ENCODE measurements at places on chromosomes 16 and 17.

DNA sequence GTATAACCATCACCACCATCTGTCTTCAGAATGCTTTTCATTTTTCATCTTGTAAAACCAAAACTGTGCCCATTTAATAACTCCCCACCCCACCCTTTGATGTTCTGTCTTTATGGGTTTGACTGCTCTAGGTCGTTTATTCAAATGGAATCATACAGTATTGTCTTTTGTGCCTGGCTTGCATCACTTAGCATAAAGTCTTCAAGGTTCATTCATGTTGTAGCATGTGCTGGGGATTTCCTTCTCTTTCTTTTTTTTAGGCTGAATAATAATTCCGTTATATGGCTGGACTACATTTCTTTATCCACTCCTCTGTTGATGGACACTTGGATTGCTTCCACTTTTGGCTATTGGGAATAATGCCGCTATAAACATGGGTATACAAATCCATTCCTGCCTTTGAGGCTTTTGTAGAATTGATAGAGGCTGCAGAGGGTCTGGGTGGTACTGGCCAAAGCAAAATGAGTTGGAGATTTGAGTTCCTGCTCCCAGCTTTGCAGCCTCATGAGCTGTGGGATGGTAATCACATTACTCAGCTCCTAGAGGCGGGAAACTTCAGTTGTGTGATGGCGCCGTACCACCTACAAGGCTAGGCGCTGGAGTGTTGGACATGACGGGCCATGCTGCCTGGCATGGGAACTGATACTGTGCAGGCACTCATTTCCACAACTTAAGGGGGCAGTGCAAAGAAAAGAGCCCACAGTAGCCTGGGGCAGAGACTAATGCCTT is 64.8 kb downstream of the CLEC16A start:
- no peak for DNase-seq

DNA sequence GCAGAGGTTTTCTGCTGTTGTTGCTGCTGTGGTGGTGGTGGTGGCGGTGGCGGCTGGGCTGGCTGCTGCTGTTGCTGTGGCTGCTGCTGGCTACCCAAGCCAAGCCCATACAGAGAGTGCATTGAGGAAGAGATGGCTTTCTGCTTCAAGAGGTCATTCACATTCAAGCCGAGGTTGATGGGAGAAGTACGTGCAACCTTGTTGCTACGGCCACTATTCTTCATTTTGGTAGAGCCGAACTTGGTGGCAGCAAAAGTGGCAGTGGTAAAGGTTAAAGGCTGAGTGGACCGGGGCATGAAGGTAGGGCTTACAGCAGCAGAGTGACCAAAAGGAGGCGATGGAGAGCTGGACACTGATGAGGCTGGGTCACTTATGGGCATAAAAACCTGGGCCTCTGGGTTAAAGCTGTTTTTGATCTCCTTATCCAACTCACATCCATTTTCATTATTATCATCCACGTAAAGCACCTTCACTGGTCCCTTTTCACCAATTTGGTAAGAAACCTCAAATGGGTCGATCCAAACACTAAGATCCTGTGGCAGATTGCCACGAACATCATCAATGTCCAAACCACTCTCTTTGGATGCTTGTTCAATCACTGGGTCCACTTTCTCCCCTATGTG is 2.8 kb downstream of the TOB1 start:
- peak; percentile 33 for DNase-seq

DNA sequence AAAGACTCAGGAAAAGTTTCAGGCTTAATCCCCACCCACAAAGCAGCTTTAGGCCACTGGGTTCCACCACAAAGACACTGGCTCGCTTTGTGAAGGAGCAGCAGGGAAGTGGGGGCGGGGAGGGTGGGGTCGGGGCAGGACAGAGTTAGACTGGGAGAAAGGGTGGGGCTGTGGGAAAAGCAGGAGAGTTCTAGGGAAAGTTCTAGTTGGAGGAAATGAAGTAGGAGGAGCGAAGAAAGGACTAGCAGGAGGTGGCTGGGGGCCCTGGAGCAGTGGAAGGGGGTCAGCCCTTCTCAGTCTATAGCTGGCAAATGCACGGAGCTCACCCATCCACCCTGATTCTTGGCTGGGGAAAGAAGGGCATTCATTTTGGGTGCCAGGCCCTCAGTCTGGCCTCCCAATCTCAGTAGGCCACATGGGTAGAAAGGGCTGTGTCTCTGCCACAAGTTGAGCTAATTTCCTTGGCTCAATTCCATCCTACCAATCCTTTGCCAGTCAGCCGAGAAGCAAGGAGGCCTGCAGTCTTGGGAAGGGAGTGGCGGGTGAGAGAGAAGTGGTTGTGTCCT is 4.6 kb downstream of the INPP5K start:
- DNase-seq = no peak

DNA sequence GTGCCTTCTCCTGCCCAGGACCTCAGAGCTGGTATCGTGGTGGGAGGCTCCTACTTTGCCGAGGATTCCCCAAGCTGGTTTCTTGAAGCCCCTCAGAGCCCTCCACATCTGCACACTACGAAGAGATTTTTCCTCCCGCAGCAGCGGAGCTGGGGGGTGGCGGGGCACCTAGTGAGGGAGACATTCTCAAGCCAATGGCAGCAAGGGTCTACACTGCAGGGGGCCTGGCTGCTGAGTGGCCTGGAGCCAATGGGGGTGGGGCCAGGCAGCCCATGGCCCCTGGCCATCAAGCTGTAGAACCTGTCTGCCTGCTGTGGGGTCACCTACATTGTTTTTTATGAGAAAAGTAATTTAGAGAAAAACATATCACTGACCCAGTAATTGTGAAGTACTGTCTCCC is 5.0 kb downstream of the SLC26A11 start:
- no peak for DNase-seq

- DNase-seq = no peak
These were observed 3.1 kb upstream of the SKAP1 start for GRCh38 chr17:48432820-48433775.

- no peak for DNase-seq
These were observed 3.8 kb downstream of the CRYM start for GRCh38 chr16:21274172-21274726.

- no peak for DNase-seq
These were observed 6.7 kb downstream of the NUPR1 start for GRCh38 chr16:28531777-28532744.

GRCh38 chr16:28504707-28505404 is 1.8 kb downstream of the IL27 start:
- DNase-seq = no peak

DNA sequence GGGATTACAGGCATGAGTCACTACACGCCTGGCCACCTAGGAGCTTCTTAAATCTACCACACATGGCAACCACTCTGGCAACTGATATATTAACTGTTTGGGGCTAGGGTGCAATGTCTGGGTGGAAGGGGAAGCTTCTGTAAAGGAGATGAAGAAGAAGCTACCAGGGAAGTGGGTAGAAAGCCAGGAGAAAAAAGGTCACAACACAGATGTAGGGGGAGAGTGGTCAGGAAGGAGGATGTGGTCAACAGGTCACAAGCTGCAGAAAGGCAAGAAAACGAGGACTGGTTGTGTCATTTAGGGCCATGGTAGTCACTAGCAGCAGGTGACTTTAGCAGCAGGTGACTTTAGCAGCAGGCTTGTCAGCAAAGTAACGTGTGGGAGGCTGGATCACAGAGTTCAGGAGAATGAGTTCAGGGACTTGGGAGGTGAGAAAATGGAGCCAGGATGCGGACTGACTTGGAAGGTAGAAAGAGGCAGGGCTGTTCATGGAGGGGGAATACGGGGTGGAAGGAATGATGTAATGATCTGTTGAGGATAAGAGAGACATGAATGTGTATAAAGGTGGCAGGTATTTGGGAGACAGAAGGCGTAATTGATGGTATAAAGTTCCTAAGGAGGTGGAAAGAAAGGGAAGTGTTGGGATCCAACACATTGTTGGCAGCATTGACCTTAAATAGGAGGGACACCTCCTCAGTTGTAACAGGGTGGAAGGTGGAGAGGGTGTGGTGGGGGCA is 16.3 kb upstream of the WFIKKN2 start:
- DNase-seq = no peak

DNA sequence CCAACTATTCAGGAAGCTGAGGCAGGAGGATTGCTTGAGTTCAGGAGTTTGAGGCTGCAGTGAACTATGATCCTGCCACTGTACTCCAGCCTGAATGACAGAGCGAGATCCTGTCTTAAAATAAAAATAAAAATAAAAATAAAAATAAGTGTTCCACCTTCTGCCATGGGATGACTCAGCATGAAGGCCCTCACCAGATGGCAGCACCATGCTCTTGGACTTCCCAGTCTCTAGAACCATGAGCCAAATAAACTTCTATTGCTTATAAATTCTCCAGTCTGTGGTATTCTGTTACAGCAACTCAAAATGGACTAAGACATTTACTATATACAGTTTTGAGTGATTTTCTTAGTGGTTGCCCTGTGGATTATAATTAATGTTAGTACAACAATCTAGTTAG is 7.9 kb upstream of the SLC38A7 start:
- DNase-seq = no peak

DNA sequence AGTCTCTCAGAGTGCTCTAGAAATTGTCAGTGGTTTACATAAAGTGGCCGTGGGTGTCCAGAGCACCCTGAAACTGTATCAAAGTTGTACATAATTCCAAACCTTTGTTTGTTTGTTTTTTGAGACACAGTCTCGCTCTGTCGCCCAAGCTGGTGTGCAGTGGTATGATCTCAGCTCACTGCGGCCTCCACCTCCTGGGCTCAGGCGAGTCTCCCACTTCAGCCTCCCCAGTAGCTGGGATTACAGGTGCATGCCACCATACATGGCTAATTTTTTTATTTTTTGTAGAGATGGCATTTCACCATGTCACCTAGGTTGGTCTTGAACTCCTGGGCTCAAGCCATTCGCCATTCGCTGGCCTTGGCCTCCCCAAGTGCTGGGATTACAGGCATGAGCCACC is 24.3 kb upstream of the ADGRG1 start:
- no peak for DNase-seq

GRCh38 chr17:39952680-39953470 is 9.9 kb upstream of the GSDMA start:
- peak; percentile 85 for DNase-seq

DNA sequence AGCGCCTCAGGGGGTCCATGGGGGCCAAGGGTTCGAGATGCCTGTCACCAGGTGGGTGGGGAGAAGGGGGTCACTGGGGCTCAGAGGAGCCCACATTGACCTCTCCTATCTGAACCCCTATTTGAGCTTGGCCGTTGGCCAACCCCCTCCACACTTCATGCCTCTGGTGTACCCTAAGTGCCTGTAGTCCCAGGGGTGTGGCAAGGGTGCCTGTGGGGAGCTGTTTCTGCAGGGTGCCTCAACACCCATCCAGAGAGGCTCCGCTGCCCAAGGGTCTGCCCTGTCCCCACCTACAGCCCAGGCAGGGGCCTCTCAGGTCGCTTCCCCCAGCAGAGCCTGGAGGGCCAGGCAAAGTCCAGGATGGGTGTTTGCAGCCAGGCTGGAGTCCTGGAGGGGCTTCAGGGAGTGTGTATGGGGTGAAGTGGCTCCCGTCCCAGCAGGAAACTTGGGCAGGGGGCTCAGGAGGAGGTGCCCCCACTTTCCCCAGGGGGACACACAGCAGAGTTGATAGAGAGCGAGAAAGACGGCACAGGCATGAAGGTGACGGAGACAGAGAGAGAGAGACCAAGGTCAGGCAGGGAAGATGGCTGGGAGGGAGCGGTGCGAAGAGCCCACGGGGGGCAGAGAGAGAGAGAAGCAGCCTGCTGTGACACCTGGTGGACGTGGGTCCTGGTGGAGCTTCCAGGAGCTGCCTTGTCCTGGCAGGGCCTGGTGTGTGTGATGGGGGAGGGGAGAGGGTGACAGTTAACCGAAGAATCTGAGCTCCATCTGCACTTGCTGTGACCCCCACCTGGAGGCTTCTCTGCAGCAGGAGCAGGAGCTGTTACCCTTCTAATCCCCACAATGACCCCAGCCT is at the start of gene SEPTIN12:
Gene SEPTIN12, minus strand, starts transcription at position 719 of the 856 bp plus-strand sequence. Its CDS starts 700 bp downstream, at position 19.
- no peak for DNase-seq

- DNase-seq = no peak
These were observed 928 bp downstream of the HBA1 start for GRCh38 chr16:177394-177822.

DNA sequence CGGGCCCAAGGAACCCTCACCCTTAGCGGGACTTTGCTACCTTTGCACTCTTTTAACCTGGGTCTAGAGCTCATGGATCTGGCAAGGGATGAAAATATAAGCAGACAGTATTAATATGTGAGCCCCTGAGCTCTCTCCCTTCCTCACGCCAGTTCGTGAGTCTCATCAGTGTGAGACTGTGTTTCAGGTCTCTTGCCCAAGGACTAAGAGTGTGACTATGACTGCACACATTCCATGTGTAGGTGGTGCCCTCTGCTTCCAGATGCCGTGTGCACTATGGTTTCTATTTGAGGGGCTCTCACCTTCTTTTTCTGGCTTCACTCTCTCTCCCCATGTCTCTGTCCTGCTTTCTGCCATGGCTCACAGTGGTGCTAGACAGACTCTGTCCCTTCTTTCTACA is 40.5 kb downstream of the DHRS7B start:
- no peak for DNase-seq

Data from stimulated activated CD4-positive, alpha-beta T cell treated with anti-CD3 and anti-CD28 coated beads, Interleukin-15, amount 100 ng/mL, for 48 hours (primary cell).